GOT3 (cell line): ENCODE measurements at places on chromosomes 7 and 10.

GRCh38 chr10:69619626-69620025 is 10.4 kb upstream of the FAM241B start:
- no peak for DNase-seq

- no peak for DNase-seq
Observed at GRCh38 chr7:66535414-66536329, 93.0 kb upstream of the KCTD7 start.

- no peak for DNase-seq
Observed at GRCh38 chr7:95886501-95887090, 114.2 kb downstream of the DYNC1I1 start.

DNA sequence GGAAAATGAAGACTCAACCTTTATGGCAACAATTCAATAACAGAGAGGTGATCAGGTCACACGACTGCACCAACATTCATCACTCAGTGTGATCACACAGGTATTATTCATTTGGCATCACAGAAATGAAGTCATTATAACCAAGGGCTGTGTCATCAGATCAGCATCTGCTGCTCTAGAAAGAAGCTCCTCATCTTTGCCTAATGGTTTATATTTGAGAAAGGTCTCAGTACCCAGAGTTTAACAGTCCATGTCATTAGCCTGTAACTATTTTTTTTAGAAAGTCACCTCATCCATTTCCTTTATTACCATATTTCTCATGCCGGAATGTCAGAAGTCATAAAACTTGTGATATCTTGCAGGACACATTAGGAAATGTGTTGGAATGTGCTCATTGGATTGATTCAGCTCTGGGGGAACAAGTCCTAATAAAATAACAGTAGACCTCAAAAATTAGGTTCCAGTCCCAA is 45.1 kb upstream of the PRKG1 start:
- DNase-seq: no peak
